ENCODE measurements at places on chromosomes 1 and 21.
A peak's percentile ranks its signal among the peaks of the same experiment; 100 is the strongest.

GRCh38 chr1:182383934-182384333 lies 7.7 kb downstream of the GLUL start:
- no peak for DNase-seq

DNA sequence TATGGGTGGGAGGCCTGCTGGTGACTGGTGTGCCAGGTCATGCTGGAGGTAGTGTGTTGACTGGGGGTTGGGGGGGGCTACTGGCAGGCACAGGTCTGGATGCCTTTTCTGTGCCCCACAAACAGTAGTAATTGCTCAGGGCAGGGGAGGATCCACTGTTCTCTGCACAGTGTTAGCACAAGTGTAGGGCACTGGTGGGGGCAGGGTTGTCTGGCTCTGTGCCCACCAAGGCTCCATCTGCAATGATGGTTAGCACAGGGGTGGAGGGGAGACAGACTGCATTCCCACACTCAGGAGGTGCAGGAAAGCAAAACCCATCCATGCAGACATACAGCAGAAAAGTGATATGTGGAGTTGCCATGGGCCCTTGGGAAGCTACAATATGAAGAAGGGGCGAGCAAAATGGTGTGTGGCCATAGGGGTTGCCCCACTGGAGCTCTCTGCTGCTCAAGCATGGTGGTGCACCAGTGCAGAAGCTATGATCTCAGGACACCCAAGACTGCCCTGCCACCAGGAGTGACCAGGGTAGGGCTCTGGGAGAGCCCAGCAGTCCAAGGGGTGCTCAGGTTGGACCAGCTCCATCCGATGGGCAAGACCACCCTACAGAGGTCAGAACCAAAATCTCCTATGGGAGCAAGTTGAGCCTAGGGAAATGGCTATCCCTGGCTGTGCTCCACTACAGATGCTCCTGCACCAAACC lies 122.2 kb upstream of the KCTD3 start:
- no peak for DNase-seq

DNA sequence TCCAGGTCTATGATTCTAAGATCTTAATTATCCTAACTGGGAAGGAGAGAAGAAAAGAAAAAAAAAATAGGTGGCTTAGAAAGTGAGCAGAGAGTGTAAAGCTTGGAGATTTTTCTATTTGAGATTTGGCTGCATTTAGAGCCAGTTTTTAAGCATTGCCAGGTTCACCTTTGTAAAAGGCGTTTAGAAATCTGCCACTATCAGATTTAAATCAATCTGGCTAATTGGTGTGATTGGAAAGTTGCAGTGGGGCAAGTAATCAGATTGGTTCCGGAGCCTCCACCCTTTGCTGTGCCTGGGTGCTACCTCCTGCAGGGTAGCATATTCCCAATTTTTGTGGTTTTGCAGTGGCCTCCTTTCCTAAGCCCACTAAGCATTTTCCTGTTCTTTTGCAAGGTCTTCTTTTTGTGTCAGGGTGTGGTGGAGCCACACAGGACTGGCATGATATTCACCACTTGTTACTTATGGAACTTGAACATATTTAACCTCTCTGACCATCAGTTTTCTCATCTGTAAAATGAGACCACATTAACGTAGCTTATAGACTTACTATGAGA lies 48.5 kb upstream of the PPP2R5A start:
- DNase-seq: no peak

GRCh38 chr21:31964692-31965091 lies 91.9 kb downstream of the HUNK start:
- DNase-seq: no peak

- no peak for DNase-seq
Measured at GRCh38 chr1:39663559-39663958, 8.3 kb downstream of the NT5C1A start.

DNA sequence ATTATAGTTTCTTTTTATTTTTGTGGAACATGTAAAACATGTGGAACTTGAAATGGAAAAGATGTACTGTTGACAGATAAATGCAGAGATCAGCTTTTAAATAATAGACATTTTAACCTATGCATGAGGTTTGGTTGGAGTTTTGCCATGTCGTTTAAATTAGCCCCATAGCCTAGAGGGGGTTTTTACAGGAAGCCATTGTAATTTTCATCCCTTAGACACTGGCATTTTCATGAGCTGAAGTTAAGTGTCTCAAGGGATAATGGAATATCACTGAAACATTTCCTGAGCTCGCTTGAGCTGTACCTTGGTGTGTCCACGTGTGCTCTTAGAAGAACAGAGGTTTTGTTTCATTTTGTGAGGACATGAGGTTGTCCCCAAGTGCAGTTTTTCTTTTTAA lies 54.2 kb downstream of the HMCN1 start:
- DNase-seq: no peak

DNA sequence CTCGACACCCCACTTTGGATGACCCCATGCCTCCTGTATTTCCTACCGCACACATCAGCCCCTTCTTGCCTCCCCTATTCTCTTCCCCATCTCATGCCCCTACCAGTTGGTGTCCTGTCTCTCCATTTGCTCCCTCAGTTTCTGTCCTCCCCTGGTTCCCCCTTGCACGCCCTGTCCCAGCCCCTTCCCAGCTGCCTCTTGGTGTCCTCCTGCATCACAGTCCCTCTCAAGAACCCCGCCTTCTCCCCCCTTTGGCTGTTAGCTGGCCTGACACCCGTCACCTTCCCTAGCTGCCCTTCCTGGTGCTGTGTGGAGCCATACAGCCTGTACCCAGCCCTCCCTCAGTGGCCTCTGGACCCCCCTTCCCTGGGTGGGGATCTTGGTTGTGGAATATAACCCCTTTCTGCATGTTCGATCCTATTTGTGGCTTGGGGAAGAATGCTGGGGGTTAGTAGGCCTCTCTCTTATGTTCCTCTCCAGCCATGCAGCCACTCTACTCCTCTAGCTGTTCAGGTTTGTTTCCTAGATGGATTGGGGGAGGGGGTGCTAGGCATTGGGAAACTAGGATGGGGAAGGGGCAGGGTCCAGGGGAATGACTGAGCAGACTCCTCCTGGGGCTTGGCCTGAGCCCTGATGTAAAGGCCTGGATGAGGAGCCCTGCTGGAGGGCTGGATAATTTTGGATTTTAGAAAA lies 41.4 kb upstream of the NFASC start:
- no peak for DNase-seq

DNA sequence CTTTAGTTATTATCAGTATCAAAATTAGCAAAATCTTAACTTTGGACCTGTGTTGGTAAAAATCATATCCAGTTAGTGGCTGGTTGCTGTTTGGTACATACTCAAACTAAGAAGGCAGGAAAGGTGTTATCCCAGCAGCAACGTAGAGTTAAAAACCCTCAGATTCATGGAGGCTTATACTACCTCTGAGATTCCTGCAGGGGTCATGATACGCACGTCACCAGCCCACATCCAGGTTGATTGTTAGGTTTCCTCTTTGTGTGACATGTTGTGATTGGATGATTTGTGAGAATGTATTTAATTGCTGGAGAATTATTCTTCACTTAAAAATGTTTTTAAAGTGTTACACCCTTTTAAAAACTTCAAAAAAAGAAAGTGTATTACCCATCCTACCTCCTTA lies 423.3 kb upstream of the ADGRL2 start:
- DNase-seq: no peak

- DNase-seq: no peak
Measured at GRCh38 chr21:43825242-43825935, 36.0 kb downstream of the RRP1 start.

DNA sequence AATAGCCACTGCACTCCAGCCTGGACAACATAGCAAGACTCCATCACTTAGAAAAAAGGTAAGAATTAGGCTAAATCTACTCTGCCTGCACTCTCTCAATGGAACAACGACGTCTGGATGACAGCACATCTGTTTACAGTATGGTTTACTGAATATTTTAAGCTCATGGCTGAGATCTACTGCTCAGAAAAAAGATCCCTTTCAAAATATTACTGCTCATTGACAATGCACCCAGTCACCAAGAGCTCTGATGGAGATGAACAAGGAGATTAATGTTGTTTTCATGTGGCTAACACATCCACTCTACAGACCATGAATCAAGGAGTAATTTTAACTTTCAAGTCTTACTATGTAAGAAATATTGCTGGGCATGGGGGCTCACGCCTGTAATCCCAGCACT lies 58.0 kb downstream of the SLC27A3 start:
- no peak for DNase-seq

GRCh38 chr21:16426936-16427335 lies 697.2 kb downstream of the USP25 start:
- DNase-seq: no peak

DNA sequence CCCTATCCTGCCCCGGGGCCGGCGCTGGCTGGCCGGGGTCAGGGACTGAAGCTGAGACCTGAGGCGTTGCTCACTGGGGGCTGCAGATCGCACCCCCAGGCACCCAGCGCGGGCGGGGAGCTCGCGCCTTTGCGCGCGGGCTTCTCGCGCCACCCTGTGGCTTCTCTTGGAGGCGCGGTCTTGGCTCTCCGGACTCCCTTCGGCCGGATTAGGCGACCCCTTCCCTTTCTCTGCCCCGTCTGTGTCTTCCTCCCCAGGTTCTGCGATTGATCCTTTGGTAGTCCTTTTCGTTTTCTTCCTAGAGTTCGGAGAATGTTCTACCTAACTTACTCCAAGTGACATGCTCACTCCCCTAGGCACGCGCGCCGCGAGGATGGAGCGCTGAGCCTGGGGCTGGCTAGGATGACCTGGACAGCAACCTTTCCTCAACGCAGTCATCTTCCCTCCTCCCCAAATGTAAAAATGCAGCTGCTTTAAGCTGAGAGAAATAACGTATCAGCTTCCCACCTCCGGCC lies 495 bp upstream of the NTRK1 start:
- peak; percentile 56 for DNase-seq

DNA sequence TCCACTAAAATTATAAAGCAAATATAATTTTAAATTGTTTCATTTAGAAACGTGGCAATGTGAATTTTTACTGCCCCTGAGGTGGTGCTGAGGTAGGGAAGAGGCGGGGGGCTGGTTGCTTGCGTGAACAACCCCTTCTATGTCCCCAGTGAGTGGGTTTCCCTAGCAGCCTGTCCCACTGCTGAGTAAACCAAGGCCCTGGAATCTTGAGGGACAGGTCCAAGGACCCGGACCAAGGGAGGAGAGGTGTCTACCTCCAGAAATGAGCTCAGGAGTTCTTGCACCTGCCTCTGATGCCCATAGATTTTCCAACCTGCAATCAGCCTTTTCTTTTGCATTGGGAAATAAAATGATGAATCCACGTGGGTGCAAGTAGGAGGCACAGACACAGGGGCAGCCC lies 649 bp upstream of the LDLRAD1 start:
- no peak for DNase-seq

DNA sequence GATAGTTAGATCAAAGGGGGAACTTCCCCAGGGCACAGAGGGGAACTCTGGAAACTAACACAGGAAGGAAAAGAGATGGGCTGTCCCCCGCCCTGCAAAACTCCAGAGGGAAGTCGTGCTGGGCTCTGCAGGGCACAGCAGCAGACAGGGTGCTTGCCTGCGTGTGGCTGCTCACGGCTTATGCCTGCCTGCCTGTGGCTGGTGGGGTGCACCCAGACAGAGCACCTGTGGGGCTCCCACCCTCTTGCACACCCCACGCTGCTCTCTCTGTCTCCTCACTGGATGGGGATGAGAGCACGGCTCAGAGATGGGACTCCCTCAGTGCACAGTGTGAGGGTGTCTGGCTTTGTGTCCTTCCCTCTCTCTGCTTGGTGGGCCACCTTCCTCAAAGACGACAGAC lies 13.5 kb upstream of the ETV3L start:
- no peak for DNase-seq

- no peak for DNase-seq
Measured at GRCh38 chr1:202034683-202035462, 24.5 kb downstream of the ELF3 start.

Data from activated naive CD4-positive, alpha-beta T cell treated with anti-CD3 and anti-CD28 coated beads for 36 hours (primary cell).